Diencephalon (tissue), 1 donor: ENCODE measurements at places on chromosomes 4 and X. TPM values are rescaled to one million over a fixed set of nuclear protein-coding genes. Genes with fewer than 3 reads are reported as not detected.

Gene ADGRG2
- total RNA-seq = 0.69 TPM

Gene F11
- not detected for total RNA-seq

Gene BEX1
- 172 TPM for total RNA-seq

Gene TMEM35A
- 125 TPM for total RNA-seq

Gene TCEAL6
- total RNA-seq = 10.1 TPM

Gene CD40LG
- total RNA-seq = not detected

Gene CTAG1B
- not detected for total RNA-seq

Gene DDX53
- total RNA-seq = not detected
